ENCODE measurements at places on chromosomes 6 and 20.

DNA sequence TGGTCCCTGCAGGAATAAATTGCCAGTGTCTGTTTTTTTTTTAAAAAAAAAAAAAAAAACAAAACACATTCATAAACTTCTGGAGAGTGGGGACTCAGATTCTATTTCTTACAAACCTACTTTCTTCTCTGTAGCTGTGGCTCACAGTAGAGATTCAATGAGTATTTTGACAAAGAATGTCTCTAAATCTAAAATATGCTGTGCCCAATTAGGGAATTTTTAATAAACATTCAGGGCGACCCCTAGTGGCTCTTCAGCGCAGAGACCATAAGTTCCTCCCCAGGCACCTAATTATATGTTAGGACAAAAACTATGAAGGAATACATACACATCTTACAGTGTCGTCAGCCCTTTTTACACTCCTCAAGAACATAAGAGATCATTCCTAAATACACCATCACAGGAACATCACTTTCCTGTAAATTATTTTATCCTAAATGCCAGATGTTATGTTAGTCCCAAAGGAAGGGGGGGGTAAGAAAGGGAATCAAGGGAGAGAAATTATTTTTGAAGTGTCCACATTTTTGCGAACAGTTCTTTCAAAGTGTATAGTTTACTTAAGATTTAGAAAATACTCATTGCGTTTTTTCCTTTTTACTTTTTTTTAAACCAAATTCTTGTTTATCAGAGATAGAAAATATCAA lies 21.8 kb upstream of the NAA20 start:
- peak; percentile 73 for DNase-seq

- DNase-seq: no peak
Observed at GRCh38 chr6:140433072-140433471, 1058.6 kb upstream of the CITED2 start.

DNA sequence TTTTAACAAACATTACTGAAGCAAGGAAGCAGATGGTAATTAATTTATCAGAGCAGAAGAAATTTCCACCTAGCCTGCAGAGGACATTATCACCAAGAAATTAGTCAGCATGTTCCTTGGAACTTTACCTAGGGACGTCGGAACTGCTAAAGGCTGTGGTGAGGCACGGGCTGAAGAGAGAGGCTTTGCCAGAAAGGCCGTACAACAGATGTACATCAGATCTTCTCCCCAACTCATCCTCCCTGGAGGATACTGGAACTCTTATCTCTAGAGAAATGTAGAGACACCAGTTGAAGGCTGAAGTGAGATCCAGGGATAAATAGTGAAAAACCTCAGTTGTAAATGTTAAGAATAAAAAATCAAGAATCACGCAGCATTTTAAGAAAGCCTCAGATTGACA lies 257.1 kb downstream of the SAMD5 start:
- no peak for DNase-seq

DNA sequence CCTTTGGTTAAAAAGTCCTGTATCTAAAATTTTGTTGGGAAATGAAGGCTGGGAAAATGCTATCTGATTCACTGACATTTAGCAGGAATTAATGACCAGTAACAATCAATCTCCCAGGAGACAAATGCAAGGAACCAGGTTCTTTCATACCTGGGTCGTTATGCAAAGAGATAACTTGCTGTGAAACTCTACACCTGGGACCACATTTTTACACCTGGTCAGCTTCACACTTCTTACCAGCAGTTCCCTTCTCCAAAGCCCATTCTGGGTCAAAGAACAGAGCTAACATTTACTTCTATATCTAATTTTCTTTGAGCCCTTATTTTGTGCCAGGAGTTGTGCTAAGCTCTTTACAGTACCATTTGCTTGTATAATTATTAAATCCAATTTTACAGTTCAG lies 27.4 kb upstream of the STXBP5 start:
- DNase-seq: no peak

DNA sequence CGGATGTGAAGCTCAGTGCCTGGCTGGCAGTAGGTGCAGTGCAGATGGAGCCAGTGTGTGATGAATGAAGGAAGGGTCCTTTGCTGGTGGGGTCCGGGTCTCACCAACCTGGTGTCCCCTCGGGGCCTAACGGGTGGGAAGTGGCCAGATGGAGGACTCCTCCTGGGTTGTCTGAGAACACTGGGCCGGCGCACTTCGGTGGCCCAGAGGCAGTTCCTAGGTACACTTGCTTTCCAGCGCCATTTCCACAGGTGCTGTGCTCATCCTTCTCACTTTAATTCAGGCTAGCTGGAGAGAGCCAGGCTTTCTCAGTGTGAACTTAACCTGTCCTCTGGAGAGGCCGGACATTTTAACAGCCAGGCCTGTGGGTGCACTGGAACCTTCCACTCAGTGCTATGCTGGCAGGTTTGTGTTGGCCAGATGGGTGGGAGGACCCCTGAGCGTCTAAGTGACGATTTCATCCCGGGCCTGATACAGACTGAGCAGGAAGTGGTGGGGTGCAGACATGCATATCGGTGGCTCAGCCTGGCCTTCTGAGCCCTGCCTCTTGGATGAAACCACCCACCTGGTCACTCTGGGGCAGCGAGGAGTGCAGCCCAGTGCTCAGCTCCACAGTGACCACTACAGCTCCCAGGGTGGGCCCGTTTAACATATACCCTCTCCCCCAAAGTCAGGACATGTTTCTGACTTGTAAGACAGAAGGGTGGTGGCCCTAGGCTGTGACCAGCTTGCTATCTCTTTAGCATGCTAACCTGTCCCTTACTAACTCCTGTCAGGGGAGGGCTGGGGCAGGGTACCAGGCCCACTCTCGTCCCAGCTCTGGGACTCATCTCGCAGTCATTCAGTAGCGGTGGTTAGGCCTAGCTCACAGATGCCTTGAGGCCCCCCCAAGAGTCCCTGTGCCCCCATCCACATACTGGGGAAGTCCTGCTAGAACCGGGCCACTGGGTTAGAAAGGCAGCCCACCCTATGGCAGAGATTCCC lies 8.2 kb upstream of the PYGB start:
- DNase-seq: no peak

DNA sequence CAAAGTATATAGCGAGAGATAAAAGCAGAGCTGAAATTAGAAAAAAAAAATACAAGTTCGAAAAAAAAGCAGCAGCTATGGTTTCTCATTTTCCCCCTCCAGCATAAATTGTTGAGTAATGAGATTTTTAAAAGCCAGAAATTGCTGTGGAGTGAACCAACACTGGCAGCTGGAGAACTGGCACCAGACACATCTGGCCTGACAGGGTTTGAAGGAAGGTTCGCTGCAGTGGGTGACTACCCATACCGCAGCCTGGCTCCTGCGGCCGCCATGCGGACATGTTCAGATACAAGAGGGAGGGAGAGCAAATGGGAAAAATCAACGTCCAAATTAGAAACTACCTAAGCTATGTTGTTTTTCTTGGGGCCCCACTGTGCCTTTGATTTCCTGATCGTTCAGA lies 3.3 kb downstream of the APCDD1L start:
- DNase-seq: no peak

DNA sequence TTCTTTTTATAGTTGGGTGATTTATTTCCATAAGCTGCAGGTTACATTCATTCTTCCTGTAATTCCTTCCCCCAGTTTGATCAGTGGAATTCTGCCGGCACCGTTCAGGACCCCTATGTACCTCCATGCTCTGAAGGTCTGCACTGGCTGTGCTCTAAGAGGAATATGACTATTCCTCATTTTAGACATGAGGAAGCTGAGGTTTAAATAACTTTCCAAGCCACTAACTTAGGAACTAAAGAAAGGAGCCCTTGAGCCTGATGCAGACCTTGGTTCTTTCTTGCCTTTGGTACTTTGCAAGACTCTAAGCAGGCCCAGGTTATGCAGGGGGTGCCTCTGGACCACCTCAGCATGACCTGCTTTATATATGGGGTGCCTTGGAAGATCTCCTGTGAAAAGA lies 318.5 kb downstream of the QKI start:
- no peak for DNase-seq

GRCh38 chr20:63370618-63371187 lies 9.6 kb upstream of the CHRNA4 start:
- peak; percentile 49 for DNase-seq

DNA sequence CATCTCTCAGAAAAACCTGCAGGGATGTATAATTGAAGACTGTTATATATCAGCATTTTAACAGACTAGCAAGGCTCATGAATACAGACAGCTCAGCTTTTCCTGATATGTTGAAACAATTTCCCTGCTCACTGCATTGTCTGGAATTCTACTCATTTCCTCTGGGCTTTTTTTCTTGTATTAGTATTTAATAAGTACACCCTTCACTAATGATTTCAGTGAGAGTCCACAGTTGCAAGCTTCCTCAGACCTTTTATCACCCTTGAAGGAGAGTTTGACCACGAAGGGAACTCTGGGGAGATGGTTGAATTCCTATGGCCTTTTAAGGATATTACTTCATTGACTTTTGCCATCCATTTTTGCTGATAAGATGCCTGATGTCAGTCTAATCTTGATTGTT lies 248.7 kb downstream of the ADGB start:
- DNase-seq: no peak

DNA sequence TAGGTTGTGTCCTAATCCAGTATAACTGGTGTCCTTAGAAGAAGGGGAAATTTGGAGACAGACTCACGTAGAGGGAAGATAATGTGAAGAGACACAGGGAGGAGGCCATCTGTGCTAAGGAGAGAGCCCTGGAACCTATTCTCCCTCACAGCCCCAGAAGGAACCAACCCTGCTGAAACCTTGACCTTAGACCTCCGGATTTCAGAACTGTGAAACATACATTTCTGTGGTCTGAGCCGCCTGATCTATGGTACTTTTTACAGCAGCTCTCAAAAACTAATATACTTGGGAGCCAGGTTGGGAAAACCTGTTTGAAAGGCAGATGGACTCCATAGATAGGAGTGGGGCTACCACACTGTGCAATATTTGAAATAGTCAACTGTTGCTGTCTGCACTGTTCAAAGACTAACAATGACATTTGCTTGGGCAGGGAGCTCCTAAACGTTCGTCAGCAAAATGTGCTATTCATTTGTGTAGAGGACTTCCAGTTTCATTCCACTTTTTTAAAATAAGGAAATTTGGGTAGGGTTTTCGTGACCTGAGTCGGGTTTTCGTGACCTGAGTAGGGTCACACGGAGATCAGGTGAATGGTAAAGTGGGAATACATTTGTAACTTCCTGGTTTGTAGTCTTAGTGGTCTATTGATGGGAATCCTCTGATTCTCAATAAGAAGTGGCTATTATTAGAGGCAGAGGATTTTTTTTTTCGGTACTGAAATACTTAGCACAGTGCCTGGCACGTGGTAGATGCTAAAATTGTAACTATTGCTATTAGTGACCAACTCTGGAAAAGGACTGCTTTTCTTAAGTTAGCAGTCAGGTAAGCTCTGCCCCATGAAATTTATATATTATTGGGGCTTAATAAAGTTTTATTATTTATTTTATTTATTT lies 11.4 kb downstream of the TAGAP start:
- no peak for DNase-seq
